RPMI7951 (cell line): ENCODE measurements at places on chromosomes 6 and 20. TPM values are rescaled to one million over a fixed set of nuclear protein-coding genes. Genes with fewer than 3 reads are reported as not detected.

The SOBP gene
- 0.49 and 0.60 TPM in 2 replicates for total RNA-seq

- no peak for DNase-seq
Measured at GRCh38 chr20:13953227-13953626, 37.2 kb downstream of the SEL1L2 start.

DNA sequence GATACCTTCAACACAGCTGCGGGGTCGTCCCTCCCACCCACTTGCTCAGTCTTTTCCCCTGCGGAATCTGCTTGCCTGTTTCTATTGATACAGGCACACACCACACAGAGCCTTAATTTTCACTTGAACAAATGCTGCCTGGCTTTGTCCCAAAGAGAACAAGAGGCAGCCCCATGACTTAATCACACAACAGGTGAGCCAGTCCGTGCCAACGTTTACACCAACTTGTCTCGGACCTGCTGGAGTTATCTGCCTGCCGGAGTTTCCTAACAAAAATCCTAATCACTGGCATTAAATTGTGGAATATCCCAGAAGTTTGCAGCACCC, 186.8 kb upstream of the RREB1 start:
- no peak for DNase-seq

DNA sequence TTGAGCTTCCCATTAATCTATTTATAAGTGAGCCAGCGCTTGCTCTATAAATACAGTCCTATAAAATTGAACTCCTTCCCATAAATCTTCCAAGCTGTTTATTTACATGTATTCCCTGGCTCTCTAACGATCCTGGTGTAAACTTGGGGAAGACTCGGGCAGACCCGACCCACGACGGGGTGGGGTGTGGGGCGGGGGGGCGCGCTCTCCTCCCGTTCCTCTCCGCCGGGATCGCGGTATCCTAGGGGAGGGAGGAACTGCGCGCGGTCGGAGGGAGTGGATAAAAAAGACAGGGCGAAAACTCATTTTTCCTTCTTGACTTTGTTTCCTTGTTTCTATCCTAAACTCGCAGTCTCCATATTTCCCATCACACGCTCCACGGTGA, 31.1 kb downstream of the TFAP2B start:
- DNase-seq: no peak

- peak; percentile 100 for DNase-seq
Measured at GRCh38 chr6:14713008-14713960, 532.6 kb upstream of the JARID2 start.

DNA sequence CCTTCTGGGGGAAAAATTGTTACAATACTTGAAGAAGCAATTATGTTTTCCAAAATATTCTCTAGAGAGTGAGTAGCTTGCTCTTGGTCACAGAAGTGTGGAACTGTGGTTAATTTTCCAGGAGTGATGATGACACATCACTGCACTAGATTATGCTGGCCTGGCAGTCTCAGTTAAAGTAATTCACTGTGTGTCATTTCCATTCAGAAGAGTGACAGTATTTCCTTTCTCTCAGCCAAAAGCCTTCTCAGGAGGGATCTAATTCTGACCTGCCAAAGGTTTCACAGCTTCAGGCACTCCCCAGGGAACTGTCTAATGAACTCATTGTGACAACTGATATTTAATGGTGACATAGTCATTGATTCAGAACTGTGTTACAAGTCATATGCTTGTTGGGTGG, 517.5 kb downstream of the TBC1D32 start:
- DNase-seq: no peak

DNA sequence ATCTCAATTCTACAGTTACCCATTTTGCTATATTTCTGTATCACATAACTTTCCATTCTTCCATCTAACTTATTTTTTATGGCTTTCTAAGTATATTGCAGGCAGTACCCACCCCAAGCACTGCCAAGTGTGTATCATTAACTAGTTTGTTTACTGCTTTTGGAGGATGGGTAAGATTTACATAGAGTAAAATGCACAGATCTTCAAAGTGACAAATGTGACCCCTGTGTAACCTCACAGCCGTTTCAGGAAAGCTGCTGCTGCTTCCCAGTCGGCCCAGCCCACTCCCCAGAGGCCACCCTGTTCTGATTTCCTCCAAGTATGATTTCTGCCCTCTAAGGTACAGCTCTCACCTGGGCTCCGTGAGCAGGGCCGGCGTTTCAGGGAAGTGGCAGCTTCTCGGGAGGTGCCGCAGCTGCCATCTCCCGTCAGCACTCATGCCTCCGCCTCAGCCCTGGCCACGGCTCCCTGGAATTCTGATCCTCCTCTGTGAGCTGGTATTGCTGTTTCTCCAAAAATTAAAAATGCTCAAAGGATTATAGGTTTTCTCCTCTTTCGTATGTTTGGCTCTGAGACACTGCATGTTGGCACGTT, 15.0 kb upstream of the MAP1LC3A start:
- DNase-seq: no peak

DNA sequence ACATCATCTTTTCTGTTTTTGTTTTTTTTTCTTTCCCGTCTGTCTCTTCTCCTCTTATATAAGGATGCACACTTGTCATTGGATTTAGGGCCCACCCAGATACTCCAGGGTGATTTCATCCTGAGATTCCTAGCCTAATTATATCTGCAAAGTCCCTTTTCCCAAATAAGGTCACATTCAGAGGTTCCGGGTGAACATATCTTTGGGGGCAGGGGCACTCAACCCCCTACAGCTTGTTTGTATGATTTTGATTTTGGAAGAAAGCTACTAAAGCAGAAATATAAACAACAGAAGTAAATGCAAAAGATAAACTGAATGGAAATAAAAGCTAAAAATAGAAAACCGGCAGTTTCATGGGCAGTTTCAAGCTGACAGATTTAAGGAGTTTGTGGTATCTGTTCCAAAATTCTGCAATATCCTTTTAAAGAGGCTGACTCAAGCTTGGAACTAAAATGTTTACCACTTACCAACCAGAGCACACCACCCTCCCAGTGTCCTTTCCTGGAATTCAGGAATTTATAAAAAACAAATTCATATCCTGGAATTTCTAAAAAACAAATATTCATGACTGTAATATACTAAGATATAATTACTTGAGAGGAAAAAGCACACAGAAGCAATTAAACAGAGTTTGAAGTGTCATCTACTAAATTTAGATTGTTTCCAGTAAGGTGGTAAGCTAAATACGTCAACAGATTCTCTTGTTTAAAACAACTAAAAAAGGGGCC, 100.0 kb upstream of the CARMIL1 start:
- peak; percentile 69 for DNase-seq

GRCh38 chr6:21942897-21943296, 349.3 kb downstream of the SOX4 start:
- no peak for DNase-seq

GRCh38 chr6:124466949-124467348, 495.3 kb upstream of the RNF217 start:
- DNase-seq: no peak

GRCh38 chr6:72824833-72825232, 203.0 kb downstream of the KCNQ5 start:
- DNase-seq: no peak

DNA sequence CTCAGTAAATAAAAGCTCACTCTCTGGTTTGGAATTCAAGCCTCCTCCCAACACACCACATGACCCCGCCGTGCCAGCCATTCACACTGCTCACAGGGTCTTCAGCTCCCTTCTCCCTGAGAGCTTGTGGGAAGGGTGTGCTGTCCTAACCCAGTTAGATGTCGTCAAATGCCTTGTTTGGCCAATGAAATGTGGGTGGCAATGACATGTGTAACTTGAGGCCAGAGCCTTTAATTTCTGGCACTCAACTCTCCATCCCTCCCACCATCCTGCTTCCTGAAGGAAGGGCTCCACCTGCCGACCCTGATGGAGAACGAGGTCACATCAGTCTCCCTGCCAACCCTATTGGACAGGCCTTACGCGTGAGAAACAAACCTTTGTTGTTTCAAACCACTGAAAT, 224.5 kb upstream of the AGPAT4 start:
- DNase-seq: peak; percentile 72

DNA sequence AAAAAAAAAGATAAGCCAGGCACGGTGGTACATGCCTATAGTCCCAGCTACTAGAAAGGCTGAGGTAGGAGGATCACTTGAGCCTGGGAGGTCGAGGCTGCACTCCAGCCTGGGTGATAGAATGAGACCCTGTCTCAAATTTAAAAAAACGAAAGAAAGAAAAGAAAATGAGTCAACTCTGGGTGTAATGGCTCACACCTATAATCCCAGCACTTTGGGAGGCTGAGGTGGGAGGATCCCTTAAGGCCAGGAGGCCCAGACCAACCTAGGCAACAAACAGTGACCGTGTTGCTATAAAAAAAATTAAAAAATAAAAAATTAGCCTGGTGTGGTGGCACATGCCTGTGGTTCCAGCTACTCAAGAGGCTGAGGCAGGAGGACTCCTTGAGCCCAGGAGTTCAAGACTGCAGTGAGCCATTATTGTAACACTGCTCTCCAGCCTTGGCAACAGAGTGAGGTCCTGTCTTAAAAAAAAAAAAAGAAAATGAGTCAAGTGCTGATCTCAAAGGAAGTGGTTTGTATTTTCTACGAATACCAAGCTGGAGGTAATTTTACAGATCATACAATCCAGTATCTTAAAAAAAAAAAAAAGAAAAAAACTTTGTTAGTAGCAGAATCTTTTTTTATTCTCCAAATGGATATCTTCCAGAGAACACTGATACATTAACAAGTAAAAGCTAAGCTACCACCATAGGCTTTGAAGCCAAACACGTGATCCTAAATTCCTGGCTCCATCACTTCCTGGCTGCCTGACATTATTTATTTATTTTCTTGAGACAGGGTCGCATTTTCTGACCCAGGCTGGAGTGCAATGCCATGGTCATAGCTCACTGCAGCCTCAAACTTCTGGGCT, 5.7 kb downstream of the COMMD7 start:
- DNase-seq: peak; percentile 71

- DNase-seq: peak; percentile 13
Measured at GRCh38 chr6:121319112-121319553, 15.1 kb downstream of the TBC1D32 start.

DNA sequence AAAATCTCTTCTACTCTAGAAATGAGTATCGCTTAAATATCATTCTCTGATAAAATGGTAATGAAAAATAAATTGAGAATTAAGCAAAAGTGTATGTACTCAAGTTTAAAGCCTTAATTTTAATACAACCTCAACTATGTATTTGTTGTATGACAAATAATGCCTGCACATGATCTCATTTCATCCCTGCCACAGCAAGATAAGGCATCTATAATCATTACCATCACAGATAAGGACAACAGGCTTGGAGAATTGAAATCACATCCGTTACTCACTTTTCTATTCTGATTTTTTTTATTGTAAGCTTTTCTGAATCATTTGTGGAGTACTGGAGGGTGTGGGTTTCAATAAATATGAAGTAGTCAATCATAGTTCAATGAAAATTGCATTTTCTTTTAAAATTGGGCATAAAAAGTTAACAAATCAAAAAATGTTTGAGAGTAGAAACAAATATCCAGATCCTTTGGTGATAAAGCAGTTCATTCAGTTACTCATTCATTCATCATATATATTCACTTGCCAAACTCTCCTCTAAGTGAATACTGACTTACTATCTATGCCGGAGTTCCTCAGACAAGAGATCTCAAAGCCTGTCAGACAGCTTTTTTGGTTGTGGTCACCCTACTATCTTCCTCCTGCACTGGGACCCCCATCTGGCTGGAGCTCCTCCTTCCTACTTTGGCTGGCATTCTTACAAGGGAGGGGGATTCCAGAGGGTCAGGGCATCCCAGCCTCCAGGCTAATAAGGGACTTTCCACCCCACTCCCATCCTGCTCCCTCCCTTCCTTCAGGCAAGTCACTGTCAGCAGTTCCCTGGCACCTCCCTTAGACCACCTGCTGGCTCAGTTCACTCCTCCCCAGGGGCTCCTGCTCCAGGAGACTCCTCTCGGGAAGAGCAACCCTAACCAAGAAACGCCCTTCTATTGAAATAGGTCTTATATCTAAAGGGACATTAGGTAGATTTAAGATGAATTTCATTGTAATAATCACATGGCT, 118.6 kb downstream of the OGFRL1 start:
- DNase-seq: peak; percentile 20
